Inflammatory macrophage treated with lipopolysaccharide for 1 hour (primary cell): ENCODE measurements at places on chromosomes 4 and X.

- DNase-seq = peak; percentile 7
Observed at GRCh38 chrX:97399400-97399799, 515.7 kb downstream of the RPA4 start.

DNA sequence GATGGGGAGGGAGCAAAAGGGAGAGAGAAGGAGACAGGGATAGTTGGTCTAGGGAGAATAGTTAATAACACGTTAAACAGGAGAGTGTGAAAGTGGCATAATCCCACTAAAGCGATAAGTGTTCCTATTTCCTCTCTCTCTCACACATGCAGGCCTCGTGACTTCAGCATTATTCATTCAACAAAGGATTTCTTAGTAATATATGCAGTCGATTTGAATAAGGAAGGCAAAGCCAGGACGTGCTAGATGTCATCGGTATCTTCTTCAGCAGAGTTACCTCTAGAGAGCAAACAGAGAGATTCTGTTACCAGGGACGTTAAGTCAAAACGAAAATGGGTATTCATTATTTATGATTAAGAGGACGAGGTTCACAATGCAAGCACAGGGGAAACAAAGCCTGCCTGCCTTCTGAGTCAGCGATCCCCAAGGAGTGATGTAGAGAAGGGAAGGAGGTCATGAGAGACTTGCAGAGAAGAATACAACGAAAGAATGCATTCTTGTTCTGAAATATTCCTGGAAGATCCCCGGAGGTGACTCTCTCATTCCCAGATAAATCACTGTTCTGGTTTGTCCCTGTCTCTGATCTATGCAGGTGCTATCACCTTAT, 1048.4 kb downstream of the NLGN4X start:
- DNase-seq = no peak

DNA sequence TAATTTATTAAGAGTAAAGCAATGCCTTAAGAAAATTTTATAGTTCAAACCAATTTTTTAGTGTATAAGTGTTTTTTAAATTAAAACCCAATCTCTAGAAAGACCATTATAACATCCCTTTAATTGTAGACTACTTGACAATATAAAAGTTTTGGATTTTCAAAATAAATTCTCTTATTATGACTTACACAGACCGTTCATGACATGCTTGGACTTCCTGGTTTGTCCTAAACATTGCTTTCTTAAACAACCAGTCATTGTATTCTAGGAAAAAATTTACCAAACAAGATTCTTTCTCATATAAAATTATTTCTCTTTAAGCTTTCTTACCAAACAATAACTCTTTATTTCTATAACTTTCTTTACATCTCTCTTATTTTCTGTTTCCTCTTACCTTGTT, 49.0 kb upstream of the CXorf51A start:
- no peak for DNase-seq

DNA sequence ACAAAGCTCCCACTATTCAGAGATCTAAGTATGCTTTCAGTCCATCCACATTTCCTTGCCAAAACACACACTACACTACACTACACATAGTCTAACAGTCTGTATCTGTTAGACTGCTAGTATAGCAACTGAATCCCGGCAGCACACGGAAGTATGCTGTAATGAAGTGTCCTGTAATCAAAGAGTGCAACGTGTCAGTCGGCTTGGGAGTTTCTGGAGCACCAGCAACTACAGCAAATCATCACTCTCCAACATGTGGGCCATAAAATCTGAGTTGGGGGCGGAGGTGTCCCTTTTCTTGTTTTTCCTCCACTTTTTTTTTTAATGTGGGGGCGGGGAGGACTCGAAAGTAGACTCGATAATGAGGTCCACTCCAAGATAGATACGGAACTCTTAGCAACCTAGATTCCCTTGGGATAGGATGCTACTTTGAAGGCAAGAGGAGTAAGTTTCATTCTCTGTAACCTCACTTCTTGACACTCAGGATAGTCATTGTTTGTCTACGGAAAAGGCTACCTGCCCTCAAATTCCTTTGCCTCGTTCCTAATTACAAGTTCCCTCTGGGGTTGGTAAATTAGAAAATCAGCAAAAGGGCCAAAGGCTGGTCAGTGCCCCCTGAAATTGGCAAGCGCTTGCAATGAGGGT, 722 bp downstream of the SLC10A7 start:
- peak; percentile 30 for DNase-seq

DNA sequence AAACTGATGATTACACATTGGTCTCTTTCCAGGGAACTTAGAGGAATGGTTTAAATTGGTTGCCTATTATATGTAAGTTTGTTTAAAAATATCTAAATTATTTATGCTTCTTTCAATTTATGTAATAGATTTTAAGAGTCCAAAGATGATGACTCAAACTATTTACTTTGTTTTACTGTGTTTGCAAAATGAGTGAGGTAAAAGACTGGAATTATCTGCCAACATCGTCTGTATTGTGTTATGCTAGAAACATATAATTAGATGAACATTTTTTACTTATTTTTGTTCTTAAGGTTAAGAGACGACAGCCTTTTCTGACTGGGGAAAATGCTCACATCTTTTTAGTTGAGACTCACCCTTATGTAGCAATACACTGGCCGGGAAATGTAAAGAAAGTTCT, 51.1 kb upstream of the SYTL5 start:
- DNase-seq = no peak
